ENCODE measurements at places on chromosomes 3 and 15.
A peak's percentile ranks its signal among the peaks of the same experiment; 100 is the strongest.

GRCh38 chr3:123476967-123477750, 28.3 kb upstream of the ADCY5 start:
- DNase-seq = no peak

DNA sequence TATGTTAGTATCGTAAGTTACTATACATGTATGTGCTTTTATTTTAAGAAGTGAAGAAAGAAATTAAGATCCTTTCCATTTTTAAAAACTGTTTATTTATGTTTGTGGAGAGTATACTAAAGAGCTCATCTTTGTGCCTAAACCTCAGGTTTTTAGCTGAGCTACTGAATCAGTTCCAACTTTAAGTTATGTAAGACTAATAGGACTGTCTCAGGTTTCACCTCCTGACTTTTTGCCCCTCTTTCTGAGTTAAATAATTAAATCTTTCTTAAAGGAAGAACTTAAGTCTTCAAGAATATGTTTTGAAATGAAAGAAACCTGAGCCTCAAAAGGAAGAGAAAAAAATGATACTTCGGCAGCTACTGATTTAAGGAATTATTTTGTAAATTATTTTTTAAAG, 2.6 kb downstream of the SLMAP start:
- no peak for DNase-seq

DNA sequence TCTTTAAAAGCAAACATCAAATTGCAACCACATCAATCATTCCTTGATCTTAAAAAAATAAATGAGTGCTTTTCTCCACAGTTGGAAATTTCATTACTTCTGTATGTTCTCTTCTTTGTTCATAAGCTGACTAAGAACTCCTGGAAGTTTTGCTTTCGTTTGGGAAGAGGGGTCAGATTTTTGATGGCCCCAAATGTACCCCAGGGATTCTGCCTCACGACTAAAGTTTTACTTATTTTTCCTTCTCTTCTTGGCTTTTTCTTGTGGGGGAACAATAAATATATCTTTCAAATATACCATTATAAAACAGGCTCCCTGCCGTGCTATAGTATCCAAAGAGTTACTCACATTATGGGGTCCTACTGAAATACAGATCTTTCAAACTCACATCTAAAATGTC, 215.0 kb upstream of the CDIN1 start:
- no peak for DNase-seq

DNA sequence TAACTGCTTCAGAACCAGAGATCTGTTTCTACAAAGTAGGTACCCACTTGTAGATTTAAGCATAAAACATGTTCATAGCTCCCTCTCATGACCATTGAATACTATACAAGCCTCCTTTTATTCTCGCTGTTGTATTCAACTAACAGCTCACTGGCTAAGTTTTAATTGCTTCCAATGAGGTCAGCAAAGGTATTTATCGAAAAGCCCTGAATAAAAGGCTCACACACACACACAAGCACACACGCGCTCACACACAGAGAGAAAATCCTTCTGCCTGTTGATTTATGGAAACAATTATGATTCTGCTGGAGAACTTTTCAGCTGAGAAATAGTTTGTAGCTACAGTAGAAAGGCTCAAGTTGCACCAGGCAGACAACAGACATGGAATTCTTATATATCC, at the start of gene FGF7:
TSS of gene FGF7 (plus strand) at position 222 of the 400 bp plus-strand sequence. CDS start 1,056 bp downstream, outside the sequence.
- no peak for DNase-seq

- no peak for DNase-seq
Observed at GRCh38 chr3:48137425-48137999, 50.7 kb downstream of the CDC25A start.

DNA sequence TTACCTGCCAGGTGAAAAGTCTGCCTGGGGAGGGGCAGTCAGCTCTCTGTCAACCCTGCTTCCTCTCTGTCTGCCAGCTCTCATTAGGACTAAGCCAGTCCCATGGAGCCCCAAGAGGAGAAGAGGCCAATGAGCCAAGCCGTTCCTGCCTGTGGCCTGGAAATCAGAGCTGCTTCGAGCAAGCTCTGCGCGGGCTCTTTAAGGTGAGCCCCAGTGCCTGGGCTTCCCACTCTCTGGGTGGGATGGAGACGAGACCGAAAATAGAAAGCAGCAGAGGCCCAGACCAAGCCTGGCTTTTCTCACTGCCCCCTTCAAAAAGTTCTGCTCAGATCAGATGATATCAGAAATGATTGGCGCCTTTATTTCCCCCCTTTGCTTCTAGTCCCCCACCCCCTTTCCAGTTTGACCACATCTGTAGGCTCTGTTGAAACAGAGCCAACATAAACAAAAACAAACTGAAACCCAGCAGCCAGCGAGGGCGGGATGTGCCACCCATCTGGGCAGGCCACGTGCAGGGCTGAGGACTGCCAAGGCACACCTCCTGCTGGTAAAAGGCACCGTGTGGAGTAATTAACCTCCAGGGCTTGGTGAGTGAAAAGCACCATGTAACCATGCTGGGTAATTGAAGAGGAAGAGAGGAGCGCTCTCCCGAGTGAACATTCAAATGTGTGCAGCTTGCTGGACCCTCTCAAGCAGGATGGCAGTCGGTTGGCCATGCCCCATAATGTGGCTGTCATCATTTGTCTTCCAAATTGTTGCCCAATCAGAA, 471.0 kb upstream of the PROK2 start:
- DNase-seq = peak; percentile 69

DNA sequence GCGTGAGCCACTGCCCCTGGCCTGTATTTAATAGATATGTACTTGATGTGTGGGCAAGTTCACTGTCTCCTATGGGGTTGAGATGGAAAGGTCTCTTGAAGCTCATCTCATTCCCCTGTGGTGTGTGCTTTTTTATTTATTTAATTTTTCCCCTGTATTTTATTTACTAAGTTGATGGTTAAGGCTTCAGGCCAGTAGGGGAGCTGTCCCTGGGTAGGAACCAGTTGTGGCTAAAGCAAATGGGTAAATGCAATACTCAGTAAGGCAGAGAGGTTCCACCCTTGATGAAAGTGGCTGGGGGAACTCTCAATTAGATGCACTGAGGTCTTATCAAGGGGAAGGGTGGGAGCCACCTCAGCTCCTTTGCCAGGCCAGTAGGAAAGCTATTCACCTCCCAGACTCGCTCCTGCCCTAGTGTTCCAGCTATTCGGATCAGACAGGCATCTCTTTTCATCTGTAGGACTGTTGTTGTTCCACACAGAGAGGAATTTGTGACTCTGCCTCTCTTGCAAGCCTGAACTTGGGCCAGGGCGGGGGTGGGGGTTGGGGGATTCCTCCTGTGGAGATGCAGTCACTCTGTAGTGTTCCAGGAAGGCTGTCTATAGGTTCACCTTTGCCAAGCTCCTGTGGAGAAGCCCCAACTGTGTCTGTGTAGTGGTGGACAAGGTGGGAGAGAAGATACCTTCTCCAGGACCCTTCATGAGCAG, 26.1 kb downstream of the PCCB start:
- DNase-seq = no peak

DNA sequence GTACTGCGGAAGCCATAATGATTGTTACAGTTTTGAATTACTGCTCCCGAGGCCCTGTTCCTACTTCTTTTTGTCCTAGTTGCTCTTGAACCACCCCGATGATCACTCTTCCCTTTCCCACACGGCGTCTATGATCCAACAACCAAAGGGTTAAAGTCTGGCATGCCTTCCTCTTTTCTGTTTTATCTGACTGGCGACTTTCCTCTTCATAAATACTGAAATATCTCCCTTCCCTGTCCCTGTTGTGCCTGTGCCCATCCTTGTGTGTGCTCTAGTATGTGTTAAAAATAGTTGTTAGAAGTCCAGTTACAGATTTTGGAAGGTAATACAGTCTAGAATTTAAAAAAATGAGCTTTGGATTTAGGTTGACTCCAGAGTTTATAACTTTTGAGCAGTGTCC, 83.6 kb downstream of the AKAP13 start:
- no peak for DNase-seq

DNA sequence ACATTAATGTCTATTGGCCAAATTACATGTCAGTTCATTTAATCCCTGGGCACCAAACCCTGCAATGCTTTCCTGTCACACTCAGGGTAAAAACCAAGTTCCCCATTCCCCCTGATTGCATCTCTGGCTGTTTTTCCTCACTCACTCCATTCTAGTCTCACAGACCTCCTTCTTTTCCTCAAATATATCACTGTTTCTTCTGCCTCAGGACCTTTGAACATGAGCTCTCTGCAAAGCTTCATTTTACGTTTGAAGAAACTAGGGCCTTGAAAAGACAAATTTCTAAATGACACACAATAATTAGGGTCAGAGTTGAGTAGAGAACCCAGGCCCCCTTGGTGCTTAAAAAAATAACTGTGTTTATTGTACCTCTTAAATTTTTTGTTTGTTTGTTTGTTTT, 230.6 kb downstream of the THRB start:
- no peak for DNase-seq

DNA sequence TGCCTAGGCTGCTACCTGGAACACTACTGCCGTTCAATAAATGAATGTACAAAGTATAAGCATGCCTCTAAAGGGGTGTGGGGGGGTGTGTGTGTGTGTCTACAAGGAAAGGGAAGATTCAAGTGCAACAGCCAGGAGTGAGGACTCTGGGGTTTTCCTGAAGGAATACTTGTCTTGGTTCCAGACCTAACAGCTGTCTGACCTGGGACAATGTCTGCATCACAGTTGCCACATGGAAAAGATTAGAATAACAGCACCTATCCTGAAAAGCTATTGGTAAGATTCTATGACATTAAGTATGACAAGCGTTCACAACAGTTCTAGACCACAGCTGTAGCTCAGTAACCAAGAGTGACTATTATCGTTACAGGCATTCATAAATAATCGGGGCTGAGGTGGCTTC, 345.2 kb downstream of the FOXP1 start:
- DNase-seq = peak; percentile 32

DNA sequence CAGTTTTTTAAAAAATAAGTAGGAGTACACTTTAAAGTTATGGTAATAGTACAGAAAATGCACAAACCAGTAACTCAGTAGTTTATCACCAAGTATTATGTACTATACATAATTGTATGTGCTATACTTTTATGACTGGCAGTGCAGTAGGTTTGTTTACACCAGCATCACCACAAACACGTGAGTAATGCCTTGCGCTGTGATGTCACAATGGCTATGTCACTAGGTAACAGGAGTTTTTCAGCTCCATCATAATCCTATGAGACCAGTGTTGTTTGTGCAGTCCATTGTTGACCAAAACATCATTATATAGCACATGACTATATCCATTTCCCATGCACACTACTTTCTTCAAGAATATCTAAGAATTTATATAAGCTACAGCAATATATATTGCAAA, 68.4 kb upstream of the TSPAN3 start:
- no peak for DNase-seq

GRCh38 chr15:29471757-29472156, 202.1 kb upstream of the NSMCE3 start:
- no peak for DNase-seq

DNA sequence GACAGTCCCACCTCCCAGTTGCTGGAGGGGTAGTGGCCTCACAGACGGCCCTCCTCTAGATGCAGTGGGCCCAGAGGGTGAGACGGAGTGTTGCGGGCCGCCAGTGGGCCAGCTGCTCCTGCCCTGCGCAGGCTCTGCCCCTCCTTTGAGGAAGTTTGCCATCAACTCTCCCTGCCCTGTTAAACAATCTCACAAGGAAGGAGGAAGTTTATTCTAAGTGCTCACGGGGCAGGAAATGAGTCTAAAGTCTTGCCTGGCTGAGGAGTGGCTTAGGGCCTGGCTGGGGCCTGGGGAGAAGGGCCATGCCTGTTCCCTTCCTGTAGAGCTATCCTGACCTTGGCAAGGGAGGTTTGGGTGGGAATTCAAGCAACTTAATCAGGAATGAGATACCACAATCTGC, at the start of gene FAM3D:
TSS of gene FAM3D (minus strand) at position 92 of the 400 bp plus-strand sequence. CDS start 11,211 bp downstream, outside the sequence.
- no peak for DNase-seq

DNA sequence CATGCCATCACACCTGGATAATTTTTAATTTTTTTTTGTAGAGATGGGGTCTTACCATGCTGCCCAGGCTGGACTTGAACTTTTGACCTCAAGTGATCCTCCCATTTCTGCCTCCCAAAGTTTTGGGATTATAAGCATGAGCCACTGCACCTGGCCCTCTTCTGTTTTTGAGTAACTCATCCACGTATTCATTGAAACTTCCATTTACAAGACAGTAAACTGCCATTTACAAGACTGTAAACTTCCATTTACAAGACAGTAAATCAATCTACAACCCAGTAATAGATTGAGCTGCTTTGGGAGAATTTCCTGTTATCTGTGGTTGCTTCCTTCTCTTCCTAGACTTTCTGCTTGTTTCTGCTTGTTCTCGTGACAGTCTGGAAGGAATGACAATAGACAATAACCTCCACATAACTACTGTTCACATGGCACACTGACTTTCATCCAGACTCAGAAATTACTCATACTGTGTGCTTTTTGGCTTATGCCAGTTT, 114.7 kb upstream of the CCNL1 start:
- DNase-seq = no peak

- no peak for DNase-seq
Observed at GRCh38 chr15:65423150-65423975, 616 bp upstream of the IGDCC4 start.

DNA sequence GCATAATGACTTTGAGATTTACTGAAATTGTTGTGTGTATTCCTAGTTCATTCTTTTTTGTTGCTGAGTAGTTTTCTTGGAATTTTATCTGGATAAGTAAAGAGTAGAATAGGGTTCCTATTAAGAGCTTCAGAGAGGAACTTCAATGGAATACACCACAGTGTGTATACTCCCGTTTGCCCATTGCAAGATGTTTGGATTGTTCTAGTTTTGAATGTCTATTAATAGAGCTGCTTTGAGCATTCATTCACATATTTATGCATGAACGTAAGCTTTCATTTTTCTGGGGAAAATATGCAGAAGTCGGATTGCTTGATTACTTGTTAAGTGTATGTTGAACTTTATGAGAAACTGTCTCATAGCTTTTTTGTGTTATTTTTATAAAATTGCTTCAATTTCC, 580.5 kb downstream of the OTOL1 start:
- DNase-seq = no peak

- no peak for DNase-seq
Observed at GRCh38 chr15:80957556-80957955, 32.1 kb downstream of the MESD start.

- no peak for DNase-seq
Observed at GRCh38 chr15:39543651-39544050, 37.2 kb upstream of the THBS1 start.

GRCh38 chr3:16307832-16308531, 43.0 kb downstream of the OXNAD1 start:
- no peak for DNase-seq

DNA sequence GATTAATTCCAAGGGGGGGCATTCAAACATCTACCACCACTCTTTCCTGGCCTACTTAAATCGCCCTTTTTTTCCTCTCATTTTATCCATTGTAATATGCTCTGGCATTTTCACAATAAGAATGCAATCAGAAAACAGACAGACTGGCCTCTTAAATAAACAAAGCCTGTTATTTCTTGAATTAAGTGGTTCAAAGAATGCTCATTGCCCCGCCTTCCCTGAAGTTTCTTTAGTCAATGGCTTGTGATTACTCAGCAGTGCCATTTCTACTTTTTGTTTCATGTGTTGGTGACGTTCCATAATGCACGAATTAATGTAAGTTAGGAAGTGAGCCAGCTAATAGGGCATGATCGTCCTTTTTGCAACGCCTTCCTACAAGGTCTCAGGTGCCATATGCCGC, 68.0 kb downstream of the FBN1 start:
- no peak for DNase-seq

- DNase-seq = no peak
Observed at GRCh38 chr3:161744366-161744765, 247.8 kb downstream of the OTOL1 start.

GRCh38 chr15:20358779-20359414, 182.7 kb downstream of the GOLGA6L6 start:
- no peak for DNase-seq

GRCh38 chr15:92947071-92947730, 47.1 kb downstream of the CHD2 start:
- DNase-seq = no peak

GRCh38 chr15:71248386-71248785, 133.1 kb downstream of the THSD4 start:
- DNase-seq = no peak

Measured in CD8-positive, alpha-beta T cell (primary cell).